T-helper 9 cell (primary cell): ENCODE measurements at places on chromosomes 13 and 19.

GRCh38 chr13:21079221-21079620, 17.8 kb upstream of the LATS2 start:
- DNase-seq = no peak

GRCh38 chr19:44476559-44477408, 23.5 kb downstream of the ZNF180 start:
- no peak for DNase-seq

DNA sequence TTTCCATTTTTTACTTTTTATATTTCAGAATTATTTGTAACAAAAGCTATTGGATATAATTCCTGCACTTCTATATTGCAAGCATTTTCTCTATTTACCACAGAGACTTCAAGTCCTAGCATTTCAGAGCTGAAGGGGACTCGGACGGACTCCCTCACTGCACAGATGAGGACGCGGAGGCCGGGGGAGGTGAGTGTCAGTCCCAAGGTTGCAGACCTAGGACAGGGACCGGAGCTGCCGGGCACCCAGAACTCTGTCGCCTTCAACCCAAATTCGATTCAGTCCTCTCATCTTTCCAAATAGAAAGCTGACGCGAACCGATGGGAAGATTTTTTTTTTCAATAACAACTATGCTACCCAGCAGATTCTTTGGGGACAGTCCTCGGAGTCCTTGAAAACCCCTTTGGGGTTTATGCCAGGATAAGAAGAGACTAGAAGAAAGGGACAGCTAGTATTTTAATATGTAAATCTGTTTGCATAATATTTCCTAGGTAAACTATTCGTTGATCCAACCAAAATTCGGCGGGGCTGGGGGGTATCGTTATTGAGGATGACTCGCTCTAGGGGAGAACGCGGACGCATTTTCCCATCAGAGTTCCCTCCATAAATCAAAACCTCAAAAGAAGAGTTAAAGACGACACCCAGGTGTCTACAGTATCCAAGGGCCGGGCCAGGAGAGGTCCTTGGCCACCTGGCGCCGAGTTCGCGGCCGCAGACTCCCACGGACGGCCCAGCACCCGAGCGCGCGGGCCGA, 803 bp downstream of the FLT3 start:
- DNase-seq = no peak

DNA sequence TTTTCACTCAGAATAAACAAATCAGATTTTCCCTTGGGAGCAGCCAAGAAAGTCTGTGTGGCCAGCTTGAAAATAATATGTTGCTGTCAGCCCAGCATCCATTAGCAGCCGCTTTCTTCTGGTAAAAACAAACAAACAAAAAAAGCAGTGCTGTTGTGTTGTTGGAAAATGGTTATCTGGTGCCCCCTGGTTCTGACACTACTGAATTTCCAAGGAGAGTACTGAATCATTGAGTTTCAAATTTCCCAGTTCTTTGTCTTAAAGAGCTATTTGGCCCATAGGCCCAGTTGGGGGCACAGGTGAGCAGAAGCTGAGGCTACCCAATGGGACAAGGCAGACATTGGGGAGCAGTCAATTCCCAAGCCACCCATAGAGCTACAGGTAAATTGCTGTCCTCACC, 995.9 kb downstream of the UQCRFS1 start:
- no peak for DNase-seq

DNA sequence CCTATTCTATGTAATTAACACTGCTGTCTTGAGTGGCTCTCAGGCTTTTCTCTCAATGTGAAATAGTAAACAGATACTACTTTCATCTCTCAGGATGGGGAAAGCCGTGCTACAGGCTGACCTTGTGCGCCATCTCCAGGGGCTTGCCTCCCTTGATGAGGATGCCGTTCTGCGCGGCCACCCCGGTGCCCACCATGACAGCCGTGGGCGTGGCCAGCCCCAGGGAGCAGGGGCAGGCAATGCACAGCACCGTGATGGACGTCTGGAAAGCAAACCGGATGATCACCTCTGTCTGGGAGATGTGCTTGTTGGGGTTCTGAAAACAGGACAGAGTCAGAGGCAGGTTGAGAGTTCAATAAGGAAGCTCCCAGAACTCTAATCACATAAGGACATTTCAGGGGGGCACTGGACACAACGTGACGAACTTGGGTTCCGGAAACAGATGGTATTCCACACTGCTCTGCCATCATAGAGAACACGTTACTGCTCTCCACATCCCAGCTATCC, 65.0 kb downstream of the ATP7B start:
- DNase-seq = no peak

DNA sequence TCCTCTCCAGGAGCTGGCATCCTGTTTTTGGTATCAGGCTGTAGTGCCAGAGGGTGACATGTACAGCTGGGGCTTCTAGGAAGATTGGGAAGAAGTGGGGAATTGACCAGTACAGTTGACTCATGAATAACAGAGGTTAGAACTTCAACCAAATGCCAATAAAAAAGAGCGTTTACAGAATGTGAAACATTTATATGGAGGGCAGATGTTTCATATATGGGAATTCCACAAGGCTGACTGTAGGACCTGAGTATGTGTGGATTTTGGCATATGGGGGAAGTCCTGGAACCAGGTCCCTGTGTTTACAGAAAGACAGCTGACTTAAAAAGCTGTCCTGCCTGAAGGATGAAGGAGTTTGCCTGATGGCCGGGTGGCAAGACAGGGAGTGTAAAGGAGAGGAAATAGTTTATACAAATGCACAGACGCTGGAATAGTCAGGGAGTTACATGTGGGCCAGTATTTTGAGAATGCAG, 5.2 kb downstream of the CHAMP1 start:
- DNase-seq = no peak

DNA sequence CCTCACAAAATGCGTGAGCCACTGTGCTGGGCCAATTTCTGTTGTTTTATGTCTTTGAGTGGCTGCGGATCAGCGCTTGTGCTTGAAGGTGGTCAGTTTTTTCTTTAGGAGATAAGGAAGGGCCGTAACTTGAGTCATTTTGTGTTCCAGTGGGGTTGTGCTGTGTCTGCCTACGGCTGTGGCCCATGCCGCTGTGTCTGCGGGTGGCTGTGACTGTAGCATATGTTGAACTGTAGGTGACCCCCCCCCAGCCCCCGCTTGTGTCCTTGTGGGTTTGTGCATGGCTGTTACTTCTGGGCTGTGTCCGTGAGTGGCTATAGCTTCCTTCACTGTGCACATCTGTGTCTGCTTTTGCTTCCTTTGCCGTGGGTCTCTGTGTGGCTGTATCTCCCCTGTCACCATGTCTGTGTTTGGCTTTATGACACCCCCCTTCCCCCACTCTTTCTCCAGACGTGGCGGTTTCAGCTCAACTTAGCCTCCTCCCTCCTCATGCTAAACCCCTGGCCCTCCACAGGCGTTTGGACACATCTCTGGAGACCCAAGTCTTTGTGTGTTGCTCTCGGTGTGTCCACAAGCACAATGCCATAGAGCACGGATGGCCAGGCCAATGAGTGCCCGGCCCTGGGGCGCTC, 675 bp downstream of the PPP1R14A start:
- DNase-seq = no peak

GRCh38 chr13:21348488-21349120, 110.5 kb downstream of the ZDHHC20 start:
- no peak for DNase-seq

DNA sequence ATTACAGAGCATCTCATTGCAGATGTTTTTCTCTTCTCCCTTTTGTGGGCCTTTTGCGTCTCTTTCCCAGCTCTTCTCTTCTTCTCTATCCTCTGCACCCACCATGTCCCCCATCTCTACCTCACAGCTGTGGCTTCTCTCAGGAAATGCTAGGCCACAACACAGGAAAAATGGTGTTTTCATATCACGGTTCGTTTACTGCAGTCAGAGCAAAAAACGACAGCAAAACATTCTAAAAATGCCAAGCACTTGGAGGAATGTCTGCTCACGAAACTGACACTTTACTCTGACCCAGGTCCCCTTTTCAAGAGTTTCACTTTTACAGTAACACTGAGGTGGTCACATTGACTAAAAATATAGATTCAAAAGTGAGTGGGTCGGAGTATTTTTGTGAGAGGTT, 152.2 kb downstream of the DCT start:
- no peak for DNase-seq

- DNase-seq = no peak
Observed at GRCh38 chr19:49579947-49580263, 451 bp downstream of the NOSIP start.

DNA sequence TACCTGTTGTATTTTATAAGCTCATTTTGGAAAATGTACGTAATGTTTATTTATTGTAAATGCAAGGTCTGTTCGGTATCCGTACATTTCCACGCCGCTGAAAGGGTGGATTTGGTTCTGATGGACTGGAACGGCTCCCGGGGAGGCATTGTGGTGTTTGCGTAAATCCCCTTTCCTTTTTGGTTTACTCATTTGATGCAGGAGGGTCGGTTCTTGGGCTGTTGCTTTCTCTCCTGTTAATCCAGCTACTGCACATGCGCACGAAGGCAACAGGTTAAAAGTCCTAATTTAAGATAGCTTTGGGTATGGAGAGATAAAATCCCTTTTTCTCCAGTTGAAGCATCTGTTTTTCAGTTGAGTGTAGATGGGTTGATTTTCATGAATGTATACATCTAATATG, 224.4 kb downstream of the TM9SF2 start:
- DNase-seq = no peak

- no peak for DNase-seq
Observed at GRCh38 chr13:39329182-39329639, 273.8 kb downstream of the LHFPL6 start.

GRCh38 chr19:51810223-51810622, 15.3 kb downstream of the FPR3 start:
- DNase-seq = no peak

GRCh38 chr13:112933649-112934048, 35.4 kb upstream of the MCF2L start:
- no peak for DNase-seq

- no peak for DNase-seq
Observed at GRCh38 chr19:32817569-32818476, 51.7 kb downstream of the SLC7A9 start.
